ENCODE measurements at places on chromosomes 2 and 18.

DNA sequence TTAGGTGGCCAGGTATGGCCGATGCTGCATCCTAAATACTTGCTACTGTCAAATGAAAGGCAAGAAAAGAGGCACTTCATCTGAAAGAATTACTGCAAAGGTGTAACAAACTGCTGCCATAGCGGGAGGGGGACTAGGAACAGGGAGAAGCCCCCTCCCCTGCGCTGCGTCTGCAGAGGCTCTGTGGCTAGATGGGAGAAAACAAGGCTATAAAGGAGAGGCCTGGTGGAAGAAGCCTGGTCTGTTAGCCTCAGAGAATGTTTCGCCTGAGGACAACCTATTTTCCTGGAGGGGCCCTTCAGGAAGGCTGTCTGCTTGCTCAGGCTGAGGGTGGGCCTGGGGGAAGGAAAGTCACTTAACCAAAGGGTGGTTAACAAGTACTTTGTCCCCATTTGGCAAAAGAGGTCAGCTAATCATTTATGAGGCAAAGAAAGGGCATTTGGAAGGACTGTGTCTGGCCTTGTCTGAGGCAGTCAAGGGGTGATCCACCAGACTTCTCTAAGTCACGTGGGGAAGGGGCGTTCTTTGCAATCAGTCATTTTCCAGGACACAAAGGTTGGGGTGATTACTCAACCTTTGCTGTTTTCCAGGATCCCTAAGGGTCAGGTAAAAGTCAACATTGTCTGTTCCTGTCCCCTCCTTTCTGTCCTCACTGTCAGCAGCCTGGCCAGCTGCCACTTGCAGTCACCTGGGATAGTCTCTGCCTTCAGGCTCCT is 103.0 kb upstream of the TMEM200C start:
- DNase-seq: no peak

DNA sequence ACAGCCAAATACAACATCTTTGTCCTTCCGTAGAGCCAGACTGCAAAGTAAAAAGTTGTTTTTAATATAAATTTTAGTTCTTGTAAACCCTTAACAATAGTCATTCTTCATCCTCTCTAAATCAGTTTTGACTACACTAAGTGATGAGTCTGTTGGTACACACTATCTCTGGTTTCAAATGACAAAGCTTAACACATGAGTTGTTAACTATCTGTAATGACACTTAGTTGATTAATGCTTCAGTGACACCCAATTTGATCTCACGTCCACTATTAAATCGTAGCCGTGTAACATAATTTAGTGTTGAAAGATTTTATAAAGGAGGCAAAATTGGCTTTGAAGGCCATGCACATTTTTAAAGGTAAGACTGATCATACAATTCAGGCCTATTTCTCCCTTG is 181.6 kb downstream of the ZNF521 start:
- no peak for DNase-seq

GRCh38 chr2:67900826-67901225 is 162.0 kb downstream of the C1D start:
- no peak for DNase-seq

DNA sequence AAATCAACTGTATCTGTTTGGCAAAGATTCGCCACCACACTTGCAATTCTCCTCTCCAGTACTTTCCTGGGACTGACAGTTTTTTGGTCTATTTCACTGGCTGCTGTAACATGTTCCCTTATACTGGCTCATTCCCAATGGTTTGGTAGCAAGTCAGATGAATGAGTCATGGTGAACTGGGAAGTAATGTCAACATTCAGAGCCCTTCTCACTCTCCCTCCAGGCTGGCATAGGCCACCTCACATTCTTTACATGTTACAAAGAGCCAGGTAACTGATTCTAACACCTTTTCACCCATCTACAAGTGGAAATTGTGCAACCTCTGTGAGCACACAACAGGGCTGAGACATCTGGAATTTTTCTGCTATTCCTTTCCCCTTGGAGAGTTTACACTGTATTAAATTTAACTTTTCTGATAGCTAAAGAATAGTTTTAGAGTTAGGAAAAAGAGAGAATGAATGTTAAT is 111.3 kb upstream of the TLK1 start:
- no peak for DNase-seq

DNA sequence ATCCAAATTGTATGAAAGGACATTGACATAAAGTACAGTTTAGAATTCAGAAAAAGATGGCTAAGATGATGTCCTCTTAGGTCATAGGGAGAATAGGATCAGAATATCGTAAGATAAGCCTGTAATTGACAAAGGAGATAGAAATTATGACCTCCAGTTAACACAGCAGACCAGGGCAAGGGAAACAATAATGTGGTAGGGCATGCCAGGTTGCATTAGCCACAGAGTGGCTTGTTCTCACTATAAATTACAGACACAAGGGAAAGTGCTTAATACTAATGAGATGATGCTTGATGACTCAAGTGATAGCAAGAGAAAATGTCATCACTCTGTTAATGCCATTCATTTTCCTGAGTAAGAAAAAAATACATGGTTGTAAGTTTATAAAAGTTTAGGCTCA is 48.9 kb upstream of the LRP1B start:
- no peak for DNase-seq

DNA sequence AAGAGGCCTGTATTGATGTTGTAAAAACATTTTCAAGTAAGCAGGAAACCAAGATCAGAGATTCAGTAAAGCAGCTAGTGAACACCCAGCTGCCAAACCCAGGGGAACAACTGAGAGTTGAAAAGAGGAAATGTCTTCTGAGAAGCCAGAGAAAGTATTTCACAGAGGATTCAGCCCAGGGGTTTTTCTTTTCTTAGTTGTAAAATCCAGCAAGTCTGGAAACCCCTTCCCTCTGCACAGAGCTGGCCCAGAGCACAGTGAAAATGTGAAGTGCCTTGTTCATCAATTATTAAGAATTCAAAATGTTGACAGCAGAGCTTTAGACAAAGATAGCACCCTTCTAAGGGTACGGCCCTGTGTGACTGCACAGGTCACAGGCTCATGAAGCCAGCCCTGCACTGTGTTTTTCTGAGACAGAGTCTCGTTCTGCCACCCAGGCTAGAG is 28.4 kb downstream of the AFF3 start:
- no peak for DNase-seq

- no peak for DNase-seq
Observed at GRCh38 chr2:229884775-229885699, 36.8 kb downstream of the TRIP12 start.

GRCh38 chr2:36781907-36782720 is 85.6 kb downstream of the VIT start:
- DNase-seq: no peak

- no peak for DNase-seq
Observed at GRCh38 chr18:48803951-48804855, 146.6 kb downstream of the SMAD7 start.

DNA sequence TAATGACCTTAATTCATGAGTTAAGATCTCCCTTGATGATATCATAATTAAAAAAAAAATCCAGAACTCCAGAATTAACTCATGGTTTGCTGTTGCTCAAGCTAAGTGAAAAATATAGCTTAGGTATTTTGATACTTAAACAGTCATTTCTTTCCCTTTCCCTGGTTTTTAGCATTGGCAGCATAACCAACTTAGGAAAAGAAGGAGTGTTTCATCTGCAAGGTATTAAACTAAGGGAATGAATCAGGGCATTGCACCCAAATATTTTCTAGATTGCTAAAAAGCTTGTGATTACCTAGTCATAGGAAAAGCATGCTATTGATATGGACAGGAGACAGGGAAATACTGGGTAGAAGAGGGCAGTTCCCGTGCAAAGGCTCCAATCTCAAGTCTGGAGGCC is 207.2 kb downstream of the LRP1B start:
- DNase-seq: no peak

GRCh38 chr2:199992296-199992695 is 36.9 kb downstream of the MAIP1 start:
- no peak for DNase-seq

DNA sequence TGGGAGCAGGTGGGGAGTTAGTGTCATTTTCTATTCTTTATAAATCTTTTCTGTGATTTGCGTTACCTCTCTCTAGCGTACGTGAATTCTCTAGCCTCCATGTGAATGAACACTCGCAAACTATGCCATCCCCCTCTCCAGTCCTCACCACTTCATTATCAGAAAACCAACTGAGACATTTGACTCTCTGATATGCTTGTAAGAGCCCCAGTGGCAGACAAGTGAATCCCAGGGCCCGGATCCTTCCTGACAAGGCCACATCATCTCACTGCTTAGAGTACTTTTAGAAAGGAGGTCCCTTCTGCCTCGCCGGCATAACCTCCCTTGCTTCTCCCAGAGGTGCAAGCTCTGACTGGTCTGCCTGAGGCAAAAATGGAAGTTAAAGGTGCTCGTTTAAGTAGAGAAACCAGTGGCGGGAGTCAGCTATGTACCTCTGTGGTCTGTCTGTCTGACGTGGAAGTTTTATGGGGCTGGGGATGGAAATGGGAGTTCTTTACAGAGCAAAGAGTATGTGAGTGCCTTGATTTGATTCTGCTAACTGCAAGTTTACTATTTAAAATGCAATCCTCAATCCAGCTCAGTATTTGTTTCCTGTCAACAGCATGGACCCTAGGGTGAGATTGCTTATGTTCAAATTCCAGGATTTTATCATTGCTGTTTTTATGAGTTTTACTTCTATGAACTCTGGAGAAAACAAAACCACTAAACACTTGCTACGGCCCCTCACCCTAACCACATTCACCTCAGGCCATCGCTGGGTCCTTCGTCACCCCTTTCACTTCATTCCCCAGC is 114.9 kb upstream of the MSTN start:
- DNase-seq: no peak

DNA sequence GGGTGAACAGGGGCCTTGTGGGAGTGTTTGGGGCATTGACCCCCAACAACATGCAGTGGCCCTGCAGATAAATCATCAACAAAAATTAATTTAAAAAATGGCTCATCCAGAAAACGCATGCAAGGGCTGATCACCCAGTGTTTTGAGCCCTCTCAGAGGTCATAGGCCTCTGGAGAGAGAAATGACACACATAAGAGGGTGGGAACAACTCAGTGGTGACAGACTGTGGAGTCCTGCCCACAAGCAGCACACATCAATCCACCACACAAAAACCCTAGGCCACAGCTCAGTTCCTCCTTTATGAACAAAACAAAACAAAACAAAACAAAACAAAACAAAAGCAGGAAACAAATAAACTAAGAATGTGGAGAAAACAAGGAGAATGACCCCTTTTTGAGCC is 351.7 kb upstream of the SPHKAP start:
- no peak for DNase-seq

GRCh38 chr2:7450833-7451190 is 533.6 kb downstream of the RNF144A start:
- DNase-seq: no peak

DNA sequence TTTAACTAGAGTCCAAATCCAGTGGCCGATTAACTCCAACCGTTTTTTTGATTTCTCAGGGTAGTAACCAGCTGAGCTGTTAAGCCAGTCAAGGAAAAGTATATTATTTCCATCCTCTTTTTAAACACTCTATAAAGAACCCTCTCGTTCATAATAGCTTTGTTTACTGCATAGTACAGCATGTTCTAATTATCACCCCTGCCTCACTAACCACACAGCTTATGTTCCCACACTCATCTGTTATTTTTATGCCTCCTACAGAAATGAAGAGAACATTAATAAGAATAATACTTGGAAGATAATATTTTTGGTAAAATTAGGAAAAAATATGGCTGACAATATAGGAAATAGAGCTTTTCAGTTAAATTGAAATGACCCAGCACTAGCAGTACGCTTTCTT is 2132.8 kb upstream of the CELF4 start:
- no peak for DNase-seq

GRCh38 chr18:59059140-59059539 is 80.5 kb upstream of the SEC11C start:
- no peak for DNase-seq

DNA sequence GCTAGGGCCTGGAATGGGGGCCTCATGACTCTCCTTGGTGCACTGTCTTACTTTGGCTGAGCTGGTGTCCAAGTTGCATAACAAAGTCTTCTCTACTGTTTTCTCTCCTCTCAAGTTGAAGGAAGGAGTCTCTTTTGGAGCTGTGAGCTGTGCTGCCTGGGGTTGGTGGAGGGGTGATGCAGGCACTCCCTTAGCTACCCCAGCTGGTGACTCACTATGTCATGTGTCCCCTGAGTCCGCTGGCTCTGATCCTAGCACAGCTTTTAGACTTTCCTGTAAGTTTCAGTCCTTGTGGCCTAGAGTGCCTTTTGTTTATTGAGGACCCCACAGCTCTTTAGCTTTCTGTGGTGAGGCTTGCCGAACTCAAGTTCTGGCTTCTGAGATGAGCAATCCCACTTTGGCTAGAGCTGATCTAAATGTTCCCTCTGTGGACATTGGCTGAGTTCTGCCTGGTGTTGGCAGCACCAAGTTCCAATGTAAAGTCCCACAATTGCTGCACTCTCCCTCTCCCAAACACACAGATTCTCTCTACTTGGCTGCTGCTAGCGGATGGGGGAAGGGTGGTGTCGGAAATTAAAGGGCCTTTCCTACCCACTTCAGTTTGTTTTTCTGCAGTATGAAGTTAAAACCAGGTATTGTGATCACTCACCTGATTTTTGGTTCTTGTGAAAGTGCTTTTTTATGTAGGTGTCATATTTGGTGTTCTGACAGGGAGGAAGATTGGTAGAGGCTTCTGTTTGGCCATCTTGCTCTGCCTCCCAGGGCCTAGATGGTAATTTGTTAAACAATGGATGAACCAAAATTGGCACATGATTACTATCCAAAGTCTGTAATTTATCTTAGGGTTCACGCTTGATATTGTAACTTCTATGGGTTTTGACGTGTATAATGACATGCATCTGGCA is 83.2 kb downstream of the COMMD1 start:
- no peak for DNase-seq

DNA sequence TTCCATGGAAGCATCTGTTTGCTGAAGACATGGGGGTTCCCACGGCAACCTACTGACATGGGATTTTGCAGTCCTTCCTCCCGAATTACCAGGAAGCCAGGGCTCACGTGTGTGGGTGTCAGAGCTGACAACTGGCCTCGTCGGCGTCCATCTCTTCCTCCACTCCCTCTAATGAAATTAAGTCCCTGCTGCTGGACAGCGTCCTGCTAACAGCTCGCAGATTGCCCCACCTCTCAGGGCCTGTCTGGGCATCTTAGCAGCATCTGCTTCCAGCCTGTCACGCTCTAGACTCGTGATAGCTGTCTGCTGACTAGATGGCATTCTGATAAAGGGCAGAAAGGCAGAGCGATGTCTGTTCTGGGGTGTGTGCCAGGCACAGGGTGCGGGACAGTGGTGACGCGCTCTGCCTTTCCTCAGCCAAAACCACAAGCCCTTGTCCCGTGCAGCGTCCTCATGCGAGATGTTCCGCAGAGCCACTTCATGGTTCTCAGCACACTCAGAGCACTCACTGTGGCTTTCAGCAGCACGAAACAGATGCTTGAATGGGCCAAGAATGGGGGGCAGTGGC is 161.1 kb downstream of the ARL4C start:
- peak; percentile 48 for DNase-seq

GRCh38 chr2:3242747-3243369 is 134.8 kb downstream of the EIPR1 start:
- DNase-seq: peak; percentile 59

GRCh38 chr2:102826904-102827303 is 65.1 kb downstream of the TMEM182 start:
- no peak for DNase-seq

GRCh38 chr2:215394102-215394805 is 41.6 kb downstream of the FN1 start:
- DNase-seq: no peak

All from CD4-positive, alpha-beta T cell treated with Interleukin-12 subunit alpha and Interleukin-12 subunit beta, for 1 hour (primary cell).